CD8-positive, alpha-beta T cell (primary cell): ENCODE measurements at places on chromosomes 11 and 22.

GRCh38 chr22:29267462-29267857 is 321 bp downstream of the RHBDD3 start:
- no peak for DNase-seq

GRCh38 chr22:47352920-47353700 is 590.7 kb downstream of the TBC1D22A start:
- no peak for DNase-seq

DNA sequence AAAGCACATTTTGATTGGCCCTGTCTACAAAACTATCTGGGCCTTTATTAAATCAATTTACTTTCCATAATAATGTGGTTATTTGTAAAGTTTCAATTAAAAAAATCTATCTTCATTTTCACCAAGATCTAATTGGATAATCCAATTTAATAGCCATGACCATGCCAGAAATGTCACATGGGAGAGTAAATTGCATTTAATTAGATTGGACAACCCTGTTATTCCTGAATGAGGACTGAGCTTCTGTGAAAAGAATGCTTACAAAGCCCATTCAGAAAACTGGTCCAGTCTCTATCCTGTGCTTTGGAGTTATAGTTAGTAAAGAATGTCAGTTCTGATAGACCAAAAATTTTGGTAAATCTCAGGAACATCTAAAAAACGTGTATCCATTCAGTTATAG is 541.9 kb upstream of the ANO5 start:
- no peak for DNase-seq

- no peak for DNase-seq
These were observed 256.3 kb downstream of the BRD1 start for GRCh38 chr22:49571326-49571725.

GRCh38 chr11:30015725-30016412 is 961 bp downstream of the KCNA4 start:
- DNase-seq: no peak

- no peak for DNase-seq
These were observed 31.7 kb downstream of the POLR3H start for GRCh38 chr22:41512421-41513194.

DNA sequence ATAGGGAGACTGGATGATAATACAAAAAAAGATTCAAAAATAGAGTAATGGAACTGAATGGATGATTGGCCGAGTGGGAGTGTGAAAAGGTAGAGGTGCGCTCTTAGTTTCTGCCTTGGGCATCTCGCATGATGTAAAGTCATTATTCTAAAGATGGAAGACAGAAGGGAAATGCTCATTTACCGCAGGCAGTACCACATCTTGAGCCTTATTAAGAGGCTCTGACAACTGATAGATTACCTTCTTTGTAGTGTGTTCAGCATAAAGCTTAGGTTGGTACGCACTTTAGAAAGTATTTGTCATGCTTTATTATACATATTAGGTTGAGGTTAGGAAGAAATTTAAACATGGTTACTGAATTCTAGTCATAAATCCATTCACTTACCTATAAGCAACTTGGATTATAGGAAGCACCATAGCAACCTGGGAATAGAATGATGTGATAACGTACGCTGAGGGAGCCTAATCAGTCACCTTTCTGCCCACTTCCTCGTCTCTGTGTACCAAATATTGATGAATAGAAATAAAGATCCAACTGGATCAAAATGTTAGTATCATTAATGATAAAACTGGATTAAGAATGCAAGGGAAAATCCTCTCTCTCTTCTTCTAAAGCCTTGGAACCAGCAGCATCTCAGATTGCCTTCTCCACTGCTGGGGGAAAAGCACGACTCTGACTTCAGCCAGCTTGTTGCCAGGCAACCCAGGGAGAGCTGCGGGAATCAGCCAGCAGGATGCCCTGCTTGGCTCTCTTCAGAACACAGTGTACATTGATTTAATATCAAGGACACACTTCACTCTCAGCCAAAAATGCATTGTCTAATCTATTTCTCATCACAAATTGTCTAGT is 29.0 kb upstream of the VWA5A start:
- no peak for DNase-seq

GRCh38 chr11:73077454-73077853 is 64.7 kb downstream of the FCHSD2 start:
- no peak for DNase-seq

DNA sequence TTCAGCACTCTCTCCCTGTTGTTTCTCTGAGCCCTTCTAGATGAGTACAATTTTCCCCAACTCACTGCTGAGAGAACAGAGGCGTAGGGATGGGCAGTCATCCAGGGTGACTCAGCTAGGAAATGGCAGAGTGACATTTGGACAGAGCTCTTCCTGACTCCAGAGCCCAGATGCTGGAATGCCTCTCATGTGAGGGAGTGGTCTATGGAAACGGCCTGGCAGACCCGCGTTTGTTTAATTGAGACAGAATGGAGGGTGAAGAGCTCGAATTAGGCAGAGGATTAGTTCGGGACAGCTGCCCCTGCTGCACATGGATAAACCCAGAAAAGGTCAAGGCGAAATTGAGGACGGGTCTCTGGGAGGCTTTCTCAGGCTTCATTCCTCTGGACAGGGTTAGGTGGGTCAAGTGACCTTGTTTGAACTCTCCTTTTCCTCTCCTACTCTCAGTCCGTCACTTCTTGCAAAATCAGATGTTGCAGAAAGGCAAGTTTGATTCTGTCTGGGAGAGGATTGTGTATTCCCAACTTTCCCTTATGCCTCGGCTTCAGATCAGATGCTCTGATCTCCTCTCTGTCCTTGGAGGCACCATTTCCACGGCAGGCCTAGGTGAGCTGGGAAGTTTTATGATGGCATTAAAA is 7.6 kb upstream of the LMO2 start:
- DNase-seq: no peak

GRCh38 chr11:35932681-35933319 is 11.1 kb upstream of the LDLRAD3 start:
- no peak for DNase-seq

GRCh38 chr11:43359422-43359818 is 700 bp downstream of the TTC17 start:
- no peak for DNase-seq

GRCh38 chr11:78427615-78428265 is 10.1 kb upstream of the GAB2 start:
- no peak for DNase-seq

GRCh38 chr22:44661070-44661469 is 40.9 kb upstream of the PRR5 start:
- DNase-seq: no peak

DNA sequence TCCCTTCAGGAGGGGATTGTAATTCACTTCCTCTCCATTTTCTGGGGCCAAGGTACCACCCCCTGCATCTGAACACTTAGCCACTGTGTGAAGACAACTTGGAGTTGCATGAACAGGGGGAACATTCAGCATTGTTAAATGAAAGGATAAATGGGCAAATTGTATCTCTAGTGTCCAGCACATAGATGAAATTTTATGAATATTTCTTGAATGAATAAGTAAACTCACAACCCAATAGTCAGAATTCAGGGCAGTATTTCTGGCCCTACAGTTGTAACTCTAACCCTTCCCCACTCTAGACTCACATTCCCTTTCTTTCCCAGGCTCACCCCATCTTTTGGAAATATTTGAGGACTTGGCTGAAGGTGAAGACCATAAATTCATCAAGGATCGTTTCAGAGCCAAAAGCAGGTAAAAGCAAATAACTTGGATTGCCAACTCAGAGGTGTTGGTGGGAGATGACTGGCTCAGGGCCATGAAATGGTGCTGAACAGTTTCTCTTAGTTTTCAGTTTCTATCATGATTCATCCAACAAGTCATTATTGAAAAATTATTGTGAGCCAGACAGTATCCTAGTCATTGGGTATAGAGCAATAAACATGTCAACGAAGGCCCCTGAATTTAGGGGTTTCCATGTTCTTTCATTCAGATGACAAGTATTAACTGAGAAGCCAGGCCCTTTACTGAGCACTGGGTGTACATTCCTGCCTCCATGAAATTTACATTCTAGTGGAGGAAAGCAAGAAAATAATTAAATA is 33.3 kb upstream of the ZC3H12C start:
- no peak for DNase-seq
